NCI-H82 (cell line): ENCODE measurements at places on chromosomes 4 and X.
A peak's percentile ranks its signal among the peaks of the same experiment; 100 is the strongest.

DNA sequence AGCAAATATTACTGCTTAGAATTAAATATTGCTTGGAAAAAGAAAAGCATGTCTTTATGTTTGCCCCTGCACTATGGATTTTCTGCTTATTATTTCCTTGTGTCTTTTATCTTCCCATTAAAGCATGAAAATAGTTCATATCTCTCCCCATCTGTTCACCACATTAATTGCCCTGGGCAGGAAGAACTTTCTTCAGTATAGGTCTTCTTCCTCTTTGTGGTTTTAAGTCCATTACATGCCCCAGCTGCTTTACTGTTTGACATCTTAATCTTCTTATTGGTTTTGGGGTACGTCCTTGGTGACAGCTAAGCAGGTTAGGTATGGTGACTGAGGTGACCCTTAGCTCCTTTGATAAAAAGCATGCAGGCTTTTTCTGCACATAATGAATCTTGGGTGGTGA lies 157.3 kb downstream of the AASDH start:
- DNase-seq: peak; percentile 80

DNA sequence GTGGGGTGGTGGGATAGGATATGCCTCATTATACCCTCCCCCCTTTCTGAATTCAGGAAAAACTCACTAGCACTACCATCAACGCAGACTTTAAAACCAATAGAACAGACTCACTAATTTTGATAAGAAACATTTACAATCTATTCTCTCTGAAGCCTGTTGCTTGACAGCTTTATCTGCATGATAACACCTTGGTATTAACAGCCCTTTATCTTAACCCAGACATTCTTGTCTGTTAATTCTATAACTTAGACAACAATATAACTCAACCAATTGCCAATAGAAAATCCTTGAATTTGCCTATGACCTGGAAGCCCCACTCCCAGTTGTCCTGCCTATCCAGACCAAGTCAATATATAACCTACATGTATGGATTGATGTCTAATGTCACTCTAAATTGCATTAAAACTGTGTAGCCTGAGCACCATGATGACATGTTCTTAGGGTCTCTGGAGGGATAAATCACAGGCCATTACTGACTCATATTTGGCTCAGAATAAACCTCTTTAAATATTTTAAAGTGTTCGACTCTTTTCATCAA lies 1.5 kb upstream of the UGT2A3 start:
- no peak for DNase-seq

GRCh38 chrX:47146936-47147859 lies 2.2 kb downstream of the RBM10 start:
- no peak for DNase-seq

- DNase-seq: peak; percentile 22
Observed at GRCh38 chrX:153547195-153547594, 29.8 kb downstream of the ATP2B3 start.

DNA sequence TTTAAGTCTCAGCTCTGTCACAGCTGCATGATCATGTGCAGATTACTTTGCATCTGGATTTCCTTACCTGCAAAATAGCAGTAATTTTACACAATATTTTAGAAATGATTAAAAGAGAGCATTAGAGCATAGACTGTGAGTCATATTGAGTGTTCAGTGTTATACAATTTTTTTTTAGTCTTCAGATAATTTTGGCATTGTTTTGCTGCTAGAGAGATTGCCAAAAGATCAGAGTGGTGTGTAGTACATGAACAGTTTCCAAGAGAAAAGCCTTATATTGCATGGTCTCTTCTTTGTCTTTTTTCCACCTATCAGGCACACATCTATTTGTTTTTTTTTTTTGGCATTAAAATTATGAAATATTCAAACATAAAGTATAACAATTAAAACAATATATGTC lies 209.6 kb upstream of the TLL1 start:
- DNase-seq: no peak

DNA sequence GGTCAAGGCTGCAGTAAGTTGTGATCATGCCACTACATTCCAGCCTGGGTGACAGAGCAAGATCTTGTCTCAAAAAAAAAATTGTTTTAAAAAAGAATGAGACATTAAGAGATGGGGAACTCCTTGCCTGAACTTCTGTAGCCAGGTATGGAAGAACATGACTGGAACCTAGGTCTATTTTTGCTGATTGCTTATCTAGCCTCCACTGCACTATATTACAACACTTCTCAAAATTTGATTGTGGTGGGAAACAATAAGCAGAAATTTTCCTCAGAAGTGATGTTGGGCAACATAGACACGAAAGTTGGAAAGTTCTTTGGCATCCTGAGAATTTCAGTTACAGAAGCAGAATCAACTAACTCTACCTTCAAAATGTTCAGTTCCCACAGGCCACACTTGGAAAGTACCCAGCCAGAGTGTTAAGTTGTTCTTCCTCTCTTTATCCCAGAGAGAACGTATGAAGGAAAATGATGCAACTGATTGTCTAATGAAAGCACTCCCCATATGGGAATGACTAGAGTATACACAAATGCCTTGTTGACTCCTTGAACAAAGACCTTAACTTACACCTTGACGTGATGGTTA lies 50.0 kb downstream of the LUZP4 start:
- no peak for DNase-seq

DNA sequence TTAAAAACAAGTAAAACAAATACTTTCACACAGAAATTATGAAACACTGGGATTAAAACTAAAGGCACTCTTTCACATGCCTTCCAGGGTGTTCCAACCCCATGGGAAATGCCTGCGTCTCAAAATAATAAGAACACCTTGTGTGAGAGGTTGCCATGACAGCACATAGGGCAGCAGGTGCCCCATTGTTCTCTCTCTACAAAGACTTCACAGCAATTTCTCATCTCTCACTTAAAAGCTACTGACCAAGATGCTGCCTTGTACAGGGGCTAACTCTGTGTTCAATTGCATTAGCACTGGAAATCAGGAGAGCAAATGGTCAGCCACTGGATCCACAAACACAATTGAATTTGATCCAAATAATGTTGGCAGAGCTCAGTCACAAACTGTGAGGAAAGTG lies 102.5 kb upstream of the GALNTL6 start:
- no peak for DNase-seq
